ENCODE measurements at places on chromosomes 11 and 22. TPM values are rescaled to one million over a fixed set of nuclear protein-coding genes. Genes with fewer than 3 reads are reported as not detected.

- no peak overlapping the region for H3K4me3 ChIP-seq
- H3K27me3 ChIP-seq, result no peaks in the 10 kb centered on the region
Measured at GRCh38 chr22:24224468-24224867, 20.4 kb downstream of the GGT5 start.

- H3K36me3 ChIP-seq, result no peaks in the 10 kb centered on the region
- no peaks in the 10 kb centered on the region for H3K4me1 ChIP-seq
- no peak overlapping the region for H3K4me3 ChIP-seq
- no peak overlapping the region for H3K27ac ChIP-seq
Measured at GRCh38 chr11:117471776-117472175, 144.1 kb downstream of the CEP164 start.

- no peaks in the 10 kb centered on the region for H3K27me3 ChIP-seq
- no peak overlapping the region for H3K27ac ChIP-seq
- H3K36me3 ChIP-seq, result no peaks in the 10 kb centered on the region
- H3K4me3 ChIP-seq, result no peak overlapping the region
Measured at GRCh38 chr11:42175203-42175602, 715.8 kb upstream of the LRRC4C start.

- peaks cover 9% of the 10 kb centered on the region for H3K4me1 ChIP-seq
- H3K27ac ChIP-seq, result no peak overlapping the region
- H3K36me3 ChIP-seq, result no peaks in the 10 kb centered on the region
- H3K4me3 ChIP-seq, result no peak overlapping the region
- DNase-seq, result no peak
Measured at GRCh38 chr11:59267736-59268475, 55.2 kb upstream of the MPEG1 start.

DNA sequence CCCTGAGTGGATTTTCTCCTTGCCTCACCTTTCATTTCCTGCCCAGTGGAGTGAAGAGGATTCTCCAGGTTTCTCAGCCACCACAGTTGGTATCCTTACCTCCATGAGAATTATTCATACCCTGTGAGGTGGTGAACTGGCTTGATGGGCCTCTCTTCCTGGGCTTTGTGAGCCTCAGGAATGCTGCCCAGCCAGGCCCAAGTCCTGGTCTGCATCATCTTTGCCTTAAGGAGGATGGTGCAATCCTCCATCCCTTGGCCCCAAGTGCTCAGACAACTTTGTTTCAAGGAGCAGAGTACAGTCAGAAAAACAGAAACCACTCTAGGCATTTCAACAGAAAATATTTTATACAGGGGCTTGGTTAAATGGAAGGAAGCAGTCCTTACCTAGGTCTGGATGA is 114.2 kb upstream of the CADM1 start:
- no peaks in the 10 kb centered on the region for H3K4me1 ChIP-seq
- DNase-seq, result no peak
- H3K4me3 ChIP-seq, result no peak overlapping the region
- H3K36me3 ChIP-seq, result no peaks in the 10 kb centered on the region

- no peak overlapping the region for H3K4me3 ChIP-seq
- H3K4me1 ChIP-seq, result peaks cover 7% of the 10 kb centered on the region
- no peak overlapping the region for H3K27ac ChIP-seq
- no peak for DNase-seq
- no peaks in the 10 kb centered on the region for H3K36me3 ChIP-seq
Measured at GRCh38 chr22:30821863-30822215, 127.2 kb downstream of the OSBP2 start.

DNA sequence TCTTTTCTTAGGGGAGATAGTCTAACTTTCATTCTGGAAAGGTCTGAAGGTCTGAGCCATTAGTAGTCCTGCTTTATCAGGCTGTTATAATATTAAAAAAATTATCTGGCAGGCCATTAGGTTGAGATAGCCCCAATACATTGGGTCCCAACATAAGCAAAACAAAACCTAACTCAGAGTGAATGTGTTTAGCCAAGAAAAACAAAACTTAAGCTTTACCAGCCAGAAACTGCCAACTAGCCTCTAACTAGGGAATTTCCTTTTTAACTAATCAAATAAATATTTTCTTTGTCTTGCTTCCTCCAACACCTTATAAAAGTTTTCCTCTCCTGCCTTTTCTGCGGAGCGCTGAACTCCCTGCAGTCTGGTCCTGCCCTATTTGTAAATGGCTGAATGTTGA is 1137.7 kb upstream of the CNTN5 start:
- no peaks in the 10 kb centered on the region for H3K27me3 ChIP-seq
- no peak overlapping the region for H3K27ac ChIP-seq
- DNase-seq, result no peak
- no peaks in the 10 kb centered on the region for H3K4me1 ChIP-seq
- H3K4me3 ChIP-seq, result no peak overlapping the region

GRCh38 chr11:8313504-8314090 is 49.9 kb upstream of the LMO1 start:
- no peaks in the 10 kb centered on the region for H3K4me1 ChIP-seq
- H3K27me3 ChIP-seq, result no peaks in the 10 kb centered on the region
- H3K27ac ChIP-seq, result no peak overlapping the region
- H3K36me3 ChIP-seq, result no peaks in the 10 kb centered on the region

DNA sequence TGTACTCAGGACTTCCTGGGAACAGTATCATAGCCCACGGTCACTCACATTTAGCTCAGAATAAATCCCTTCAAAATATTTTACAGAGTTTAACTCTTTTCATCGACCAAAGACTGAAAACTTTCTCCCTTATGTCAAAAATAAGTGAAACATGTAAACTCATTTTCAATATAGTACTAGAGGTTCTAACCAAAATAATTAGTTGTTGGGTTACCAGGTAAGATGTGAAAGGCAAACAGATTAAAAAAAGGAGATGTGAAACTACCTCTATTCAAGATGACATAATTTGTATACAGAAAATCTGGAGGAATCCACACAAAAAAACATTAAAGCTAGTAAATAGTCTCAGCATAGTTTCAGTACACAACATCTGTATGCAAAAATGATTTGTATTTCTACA is 20.3 kb downstream of the XKR3 start:
- no peaks in the 10 kb centered on the region for H3K36me3 ChIP-seq
- no peak for DNase-seq
- no peak overlapping the region for H3K27ac ChIP-seq
- H3K27me3 ChIP-seq, result no peaks in the 10 kb centered on the region
- no peaks in the 10 kb centered on the region for H3K4me1 ChIP-seq

GRCh38 chr11:2473361-2474058 is 28.7 kb downstream of the KCNQ1 start:
- peaks cover 20% of the 10 kb centered on the region for H3K4me1 ChIP-seq
- H3K36me3 ChIP-seq, result peaks cover 15% of the 10 kb centered on the region
- H3K4me3 ChIP-seq, result no peak overlapping the region
- H3K27ac ChIP-seq, result no peak overlapping the region
- no peaks in the 10 kb centered on the region for H3K27me3 ChIP-seq
- no peak for DNase-seq

GRCh38 chr11:118398791-118399559 is 2.4 kb upstream of the ATP5MG start:
- peak overlapping the region; percentile 100 for H3K27ac ChIP-seq
- peak; percentile 70 for DNase-seq
- peak overlapping the region; percentile 93 for H3K4me3 ChIP-seq
- peaks cover 51% of the 10 kb centered on the region for H3K4me1 ChIP-seq
- peaks cover 33% of the 10 kb centered on the region for H3K36me3 ChIP-seq
- H3K27me3 ChIP-seq, result no peaks in the 10 kb centered on the region

DNA sequence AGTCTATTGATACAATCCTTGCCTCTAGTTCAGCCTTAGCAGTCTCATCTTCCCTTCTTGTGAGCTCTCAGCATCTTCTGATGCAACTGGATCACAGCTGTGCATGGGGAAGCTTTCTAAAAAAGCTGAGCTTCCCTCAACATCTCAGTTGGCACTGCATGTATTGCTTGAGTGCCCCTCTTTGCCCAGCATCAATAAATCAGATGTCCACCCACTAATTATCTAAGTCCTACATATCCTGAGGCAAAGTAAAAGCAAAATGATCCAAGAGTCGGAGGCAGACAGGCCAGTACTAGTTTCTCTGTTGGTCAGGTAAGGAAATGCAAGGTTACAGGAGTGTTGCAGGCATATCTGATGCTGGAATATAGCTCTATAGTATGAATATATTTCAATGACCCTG is 334.5 kb upstream of the NCAM1 start:
- H3K36me3 ChIP-seq, result no peaks in the 10 kb centered on the region
- peaks cover 11% of the 10 kb centered on the region for H3K27me3 ChIP-seq
- H3K4me3 ChIP-seq, result no peak overlapping the region
- no peak overlapping the region for H3K27ac ChIP-seq
- DNase-seq, result no peak
- H3K4me1 ChIP-seq, result peaks cover 6% of the 10 kb centered on the region

GRCh38 chr11:86594746-86595145 is 77.7 kb downstream of the ME3 start:
- no peak for DNase-seq
- H3K4me3 ChIP-seq, result no peak overlapping the region
- peaks cover 26% of the 10 kb centered on the region for H3K36me3 ChIP-seq

- no peak overlapping the region for H3K4me3 ChIP-seq
- peaks cover 52% of the 10 kb centered on the region for H3K4me1 ChIP-seq
- DNase-seq, result no peak
- no peaks in the 10 kb centered on the region for H3K27me3 ChIP-seq
Measured at GRCh38 chr11:104956528-104956927, 11.8 kb downstream of the CASP4 start.

GRCh38 chr11:67179892-67180490 is 60.9 kb downstream of the KDM2A start:
- DNase-seq, result no peak
- no peak overlapping the region for H3K4me3 ChIP-seq
- no peak overlapping the region for H3K27ac ChIP-seq

DNA sequence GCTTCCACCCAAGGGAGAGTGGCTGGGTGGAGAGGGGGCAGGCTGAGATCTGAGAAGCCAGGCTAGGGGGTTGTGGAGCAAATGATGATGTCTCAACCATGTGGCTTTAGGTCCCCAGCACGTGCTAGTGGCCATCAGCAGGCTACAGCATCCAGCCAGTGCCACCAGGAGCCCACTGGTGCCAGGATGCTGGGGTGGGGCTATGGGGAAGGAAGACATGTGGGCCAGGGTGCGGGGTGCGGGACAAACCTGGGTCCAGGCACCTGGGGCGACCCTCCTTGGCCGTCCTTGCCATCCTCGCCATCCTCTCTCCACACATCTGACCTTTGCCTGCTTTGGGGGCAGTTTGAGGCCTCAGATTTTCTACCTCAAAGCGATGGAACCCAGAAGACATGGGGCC is 104.3 kb downstream of the KCNQ1 start:
- H3K36me3 ChIP-seq, result no peaks in the 10 kb centered on the region
- H3K4me3 ChIP-seq, result no peak overlapping the region
- H3K27me3 ChIP-seq, result no peaks in the 10 kb centered on the region
- no peak for DNase-seq
- no peak overlapping the region for H3K27ac ChIP-seq

DNA sequence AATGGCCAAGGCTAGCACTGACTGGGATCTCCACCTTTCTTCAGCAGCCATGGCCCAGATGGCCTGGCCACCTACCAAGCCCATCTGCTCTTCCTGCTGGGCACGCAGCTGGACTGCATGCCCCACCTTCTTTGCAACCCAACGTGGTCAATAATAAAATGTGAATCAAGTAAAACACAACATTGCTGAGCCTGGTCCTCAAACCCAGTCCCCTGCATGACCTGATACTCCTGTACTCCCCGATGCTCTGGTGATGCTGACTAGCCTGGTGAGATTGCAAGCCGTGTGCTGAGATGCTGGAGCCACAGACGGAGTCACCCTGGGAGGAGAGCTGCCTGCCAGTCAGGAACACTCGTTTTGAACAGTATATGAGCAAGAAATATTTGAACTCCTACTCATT is 34.0 kb downstream of the PARVG start:
- H3K4me3 ChIP-seq, result no peak overlapping the region
- H3K4me1 ChIP-seq, result no peaks in the 10 kb centered on the region

- no peak for DNase-seq
- H3K27me3 ChIP-seq, result no peaks in the 10 kb centered on the region
- H3K4me1 ChIP-seq, result no peaks in the 10 kb centered on the region
- H3K36me3 ChIP-seq, result no peaks in the 10 kb centered on the region
- H3K4me3 ChIP-seq, result no peak overlapping the region
Measured at GRCh38 chr11:84345597-84345996, 1059.4 kb upstream of the CCDC90B start.

HINFP gene
- 27.2 TPM for total RNA-seq

CCDC73 gene
- not detected for total RNA-seq

NPAS4 gene
- 0.07 TPM for total RNA-seq

DUSP8 gene
- total RNA-seq, result 1.3 TPM

BEST1 gene
- total RNA-seq, result 0.37 TPM

FGF19 gene
- total RNA-seq, result not detected

C22orf15 gene
- 1.3 TPM for total RNA-seq

DUSP18 gene
- total RNA-seq, result 8.5 TPM

All from activated CD4-positive, alpha-beta T cell treated with anti-CD3 and anti-CD28 coated beads for 36 hours (primary cell).